ENCODE measurements at places on chromosomes 2 and 18.

- peak; percentile 87 for DNase-seq
Observed at GRCh38 chr2:238426568-238427434, at the start of gene ASB1. ASB1 (plus strand) TSS chr2:238426927; CDS start chr2:238427071, 144 bp downstream.

- no peak for DNase-seq
Observed at GRCh38 chr18:50619861-50620275, 60.0 kb downstream of the MAPK4 start.

DNA sequence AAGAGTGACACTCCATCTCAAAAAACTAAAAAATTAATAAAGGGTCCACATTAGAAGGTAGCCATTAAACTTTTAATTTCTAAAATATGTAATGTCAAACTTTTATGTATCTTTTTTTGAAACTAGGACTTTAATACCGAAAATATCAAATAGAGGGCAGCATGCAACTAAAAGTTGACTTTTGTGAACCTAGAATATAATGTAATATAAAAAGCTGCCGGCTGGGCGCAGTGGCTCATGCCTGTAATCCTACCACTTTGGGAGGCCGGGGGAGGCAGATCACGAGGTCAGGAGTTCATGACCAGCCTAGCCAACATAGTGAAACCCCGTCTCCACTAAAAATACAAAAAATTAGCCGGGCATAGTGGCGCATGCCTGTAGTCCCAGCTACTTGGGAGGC lies 62.8 kb downstream of the INO80D start:
- DNase-seq, result peak; percentile 23

GRCh38 chr2:175926272-175926671 lies 75.8 kb downstream of the LNPK start:
- peak; percentile 11 for DNase-seq

DNA sequence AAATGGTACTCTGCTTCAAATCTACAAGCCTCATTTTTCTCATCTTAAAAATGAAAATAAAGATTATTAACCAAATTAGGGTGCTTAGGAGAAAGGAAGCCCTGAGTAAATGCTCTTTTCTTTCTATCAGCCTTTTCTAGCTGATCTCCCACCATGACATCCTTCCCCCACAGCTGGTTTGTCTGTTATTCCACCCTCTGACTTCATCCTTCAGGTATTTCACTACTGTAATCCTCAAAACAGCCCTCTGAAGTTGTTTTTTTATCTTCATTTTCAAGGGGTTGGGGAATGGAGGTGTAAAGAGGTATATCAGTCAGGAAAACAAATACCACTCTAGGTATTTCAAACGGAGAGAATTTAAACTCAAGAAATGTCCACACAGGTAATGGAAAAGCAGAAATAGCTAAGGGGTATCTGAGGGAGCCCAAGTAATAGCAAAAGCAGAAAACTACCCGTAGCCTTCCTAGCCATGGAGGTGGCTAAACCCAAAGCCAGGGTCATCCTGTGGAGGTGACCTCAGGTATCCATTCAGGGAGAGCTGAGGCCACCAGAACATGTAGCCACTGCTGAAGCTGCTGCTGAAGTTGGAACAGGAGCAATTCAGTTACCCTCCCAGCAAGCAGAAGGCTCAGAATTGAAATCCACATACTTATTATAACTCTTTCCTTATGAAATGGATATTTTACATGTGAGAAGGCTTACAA lies 990.9 kb upstream of the ACVR2A start:
- peak; percentile 66 for DNase-seq

DNA sequence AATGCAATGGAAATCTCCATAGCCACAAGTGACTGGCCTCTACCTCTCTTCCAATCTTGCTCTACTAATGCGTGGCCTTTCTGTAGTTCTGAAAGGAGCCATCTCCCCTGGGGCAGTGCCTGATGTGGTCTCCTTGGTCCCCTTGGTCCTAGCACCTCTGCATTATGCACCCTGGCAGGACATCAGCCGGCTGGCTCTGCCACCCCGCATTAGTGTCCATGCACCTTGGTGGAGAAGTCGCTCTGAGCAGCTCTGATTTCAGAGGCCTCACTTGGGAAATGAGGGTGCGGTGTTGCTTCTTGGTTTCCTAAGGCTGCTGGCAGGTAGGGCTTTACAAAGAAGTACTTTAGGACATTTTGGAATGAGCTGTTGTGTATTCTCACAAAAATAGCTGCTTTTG lies 317.9 kb downstream of the GBX2 start:
- no peak for DNase-seq

- no peak for DNase-seq
Observed at GRCh38 chr18:4276953-4277585, 178.0 kb downstream of the DLGAP1 start.

DNA sequence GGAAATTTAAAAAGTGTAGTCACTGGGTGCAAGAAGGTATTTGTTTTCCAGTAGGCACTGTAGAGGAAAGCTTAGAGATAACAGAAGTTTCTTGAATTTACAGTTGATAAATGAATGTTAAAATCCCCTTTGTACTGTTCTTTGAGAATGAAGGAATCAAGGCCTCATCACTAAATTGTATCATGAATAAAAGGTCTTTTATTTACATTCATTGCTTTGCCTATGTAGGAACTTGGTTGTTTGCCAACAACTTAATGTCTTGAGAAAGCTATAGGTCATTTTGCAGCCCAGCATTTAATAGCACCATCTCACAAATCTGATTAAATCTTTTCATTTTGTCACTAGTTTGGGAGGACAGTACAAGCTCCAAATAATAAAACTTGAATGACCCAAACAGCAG lies 213.9 kb upstream of the ITGA4 start:
- DNase-seq, result no peak

DNA sequence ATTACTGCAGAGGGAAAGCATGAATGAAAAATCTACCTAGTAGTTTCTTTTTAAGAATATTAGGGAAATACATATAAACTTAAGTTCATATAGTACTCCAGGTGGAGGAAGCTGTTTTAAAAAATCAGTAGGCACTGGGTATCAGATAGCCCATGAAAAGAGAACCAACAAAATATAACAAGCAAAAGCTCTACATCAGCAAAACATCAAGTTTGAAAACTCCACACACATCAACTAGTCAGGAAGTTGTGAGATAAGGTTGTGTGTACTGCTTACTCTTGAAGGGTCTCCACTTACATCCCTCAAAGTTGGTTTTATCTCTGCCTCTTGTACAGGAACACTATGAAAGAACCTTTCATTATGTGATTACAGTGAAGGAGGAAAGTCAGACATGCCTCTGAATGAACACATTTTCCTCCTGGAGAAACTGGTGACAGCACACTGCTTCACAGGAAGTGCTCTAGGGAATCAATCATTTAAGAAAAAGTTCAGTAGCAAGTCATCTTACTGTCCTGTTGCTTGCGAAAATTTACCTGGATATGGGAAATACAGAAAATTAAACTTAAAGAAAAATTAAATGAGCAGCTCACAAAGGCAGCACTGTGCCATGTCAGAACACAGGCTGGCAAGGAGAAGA lies 57.7 kb downstream of the THADA start:
- peak; percentile 18 for DNase-seq

DNA sequence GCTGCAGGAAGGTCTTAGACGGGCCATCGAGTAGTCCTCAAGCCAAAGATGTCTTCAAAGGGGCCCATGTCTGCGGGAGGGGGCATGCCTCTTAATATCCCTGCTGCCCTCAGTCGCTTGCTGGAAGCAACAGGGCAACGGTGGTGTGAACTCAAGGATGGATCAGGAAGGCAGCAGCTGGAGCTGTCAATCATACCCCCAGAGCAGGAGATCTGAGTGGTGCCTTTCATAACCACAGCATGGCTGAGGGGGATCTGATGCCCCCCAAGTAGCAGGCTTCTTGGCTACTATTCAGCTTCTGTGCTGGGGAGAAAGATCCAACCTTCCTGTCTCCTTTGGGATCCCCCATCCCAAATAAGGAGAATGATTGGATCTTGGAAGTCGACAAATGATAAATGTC lies 46.4 kb downstream of the INSIG2 start:
- DNase-seq, result no peak

- no peak for DNase-seq
Observed at GRCh38 chr2:23157812-23158211, 227.2 kb upstream of the KLHL29 start.

DNA sequence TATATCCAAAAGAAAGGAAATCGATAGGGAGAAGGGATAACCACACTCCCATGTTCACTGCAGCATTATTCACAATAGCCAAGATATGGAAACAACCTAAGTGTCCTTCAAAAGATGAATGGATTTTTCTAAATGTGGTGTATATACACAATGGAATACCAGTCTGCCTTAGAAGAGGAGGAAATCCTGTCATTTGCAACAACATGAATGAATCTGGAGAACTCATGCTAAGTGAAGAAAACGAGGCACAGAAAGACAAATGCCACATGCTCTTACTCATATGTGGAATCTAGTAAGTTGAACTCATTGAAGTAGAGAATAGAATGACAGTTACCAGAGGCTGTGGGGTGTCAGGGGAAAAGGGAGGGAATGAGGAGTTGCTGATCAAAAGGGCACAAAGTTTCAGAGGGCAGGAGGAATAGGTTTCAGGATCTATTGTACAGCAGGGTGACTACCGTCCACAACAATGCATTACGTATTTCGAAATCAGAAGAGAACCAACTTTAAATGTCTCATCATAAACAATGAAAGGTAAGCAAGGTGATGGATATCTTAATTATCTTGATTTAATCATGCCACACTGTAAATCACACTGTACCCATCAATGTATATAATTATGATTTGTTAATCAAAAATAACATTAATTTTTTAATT lies 46.1 kb downstream of the SIGLEC15 start:
- DNase-seq, result no peak

DNA sequence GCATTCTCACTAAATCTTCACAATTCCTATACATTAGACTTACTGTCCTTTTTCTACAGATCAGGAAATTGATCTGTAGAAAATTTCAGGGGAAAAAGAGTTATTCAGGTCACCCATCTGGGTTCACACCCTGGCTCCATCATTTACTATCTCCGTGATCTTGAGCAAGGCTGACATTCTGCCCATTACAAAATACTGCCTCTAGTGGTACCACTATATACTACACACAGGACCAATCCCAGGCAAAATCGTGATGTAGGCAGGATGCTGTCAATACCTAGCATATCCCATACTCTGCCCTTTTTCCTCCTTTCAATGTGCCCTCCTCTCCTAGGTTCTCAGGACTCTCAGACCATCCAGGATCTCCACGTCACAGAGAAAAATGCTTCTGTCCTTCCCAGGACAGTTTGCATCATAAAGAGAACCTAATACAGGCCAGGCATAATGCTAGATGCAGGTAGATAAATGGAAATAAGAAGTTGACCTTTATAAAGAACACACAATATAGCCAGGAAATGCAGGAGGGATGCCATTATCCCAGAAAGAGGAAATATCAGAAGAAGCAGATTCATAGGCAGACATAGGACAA lies 101.9 kb downstream of the CDH20 start:
- peak; percentile 47 for DNase-seq

GRCh38 chr2:7089898-7090510 lies 172.8 kb downstream of the RNF144A start:
- no peak for DNase-seq

GRCh38 chr18:13227910-13228309 lies 9.3 kb downstream of the LDLRAD4 start:
- no peak for DNase-seq

DNA sequence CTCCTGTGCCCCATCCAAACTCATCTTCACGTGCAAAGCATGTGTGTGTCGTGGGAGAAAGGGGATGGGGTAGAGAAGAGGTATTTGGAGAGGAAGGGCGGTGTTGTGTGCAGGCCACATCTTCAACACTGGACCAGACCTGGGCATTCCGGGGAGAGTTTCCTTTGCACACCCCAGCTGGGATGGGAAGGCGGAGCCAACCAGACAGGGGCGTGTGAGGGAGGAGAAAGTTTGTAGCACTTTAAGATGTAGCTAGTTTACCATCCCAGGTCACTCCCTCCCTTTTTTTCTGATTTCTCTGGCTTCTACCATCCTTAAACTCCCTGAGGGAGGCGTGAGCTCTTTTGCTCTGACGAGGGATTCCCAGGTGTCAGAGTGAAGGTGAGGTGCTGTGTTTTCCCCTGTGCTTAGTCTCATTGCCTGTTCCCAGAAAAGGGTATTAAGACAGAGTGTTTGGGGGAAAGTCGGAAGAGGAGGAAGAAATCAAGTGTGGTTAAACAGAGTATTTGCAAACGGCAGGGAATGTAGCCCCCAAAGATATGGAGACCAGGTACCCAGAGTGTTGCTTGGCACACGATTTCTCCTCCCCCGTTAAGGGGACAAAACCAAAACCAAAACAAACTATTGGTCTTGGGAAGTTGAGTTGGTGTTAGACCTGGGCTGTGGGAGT lies 1.6 kb downstream of the SETBP1 start:
- DNase-seq, result no peak

GRCh38 chr18:79480171-79481045 lies 84.7 kb downstream of the NFATC1 start:
- no peak for DNase-seq

Measured in choroid plexus epithelial cell (primary cell).